ENCODE measurements at places on chromosomes 3 and 15. TPM values are rescaled to one million over a fixed set of nuclear protein-coding genes. Genes with fewer than 3 reads are reported as not detected.

ATP13A5 gene
- total RNA-seq = not detected

DNA sequence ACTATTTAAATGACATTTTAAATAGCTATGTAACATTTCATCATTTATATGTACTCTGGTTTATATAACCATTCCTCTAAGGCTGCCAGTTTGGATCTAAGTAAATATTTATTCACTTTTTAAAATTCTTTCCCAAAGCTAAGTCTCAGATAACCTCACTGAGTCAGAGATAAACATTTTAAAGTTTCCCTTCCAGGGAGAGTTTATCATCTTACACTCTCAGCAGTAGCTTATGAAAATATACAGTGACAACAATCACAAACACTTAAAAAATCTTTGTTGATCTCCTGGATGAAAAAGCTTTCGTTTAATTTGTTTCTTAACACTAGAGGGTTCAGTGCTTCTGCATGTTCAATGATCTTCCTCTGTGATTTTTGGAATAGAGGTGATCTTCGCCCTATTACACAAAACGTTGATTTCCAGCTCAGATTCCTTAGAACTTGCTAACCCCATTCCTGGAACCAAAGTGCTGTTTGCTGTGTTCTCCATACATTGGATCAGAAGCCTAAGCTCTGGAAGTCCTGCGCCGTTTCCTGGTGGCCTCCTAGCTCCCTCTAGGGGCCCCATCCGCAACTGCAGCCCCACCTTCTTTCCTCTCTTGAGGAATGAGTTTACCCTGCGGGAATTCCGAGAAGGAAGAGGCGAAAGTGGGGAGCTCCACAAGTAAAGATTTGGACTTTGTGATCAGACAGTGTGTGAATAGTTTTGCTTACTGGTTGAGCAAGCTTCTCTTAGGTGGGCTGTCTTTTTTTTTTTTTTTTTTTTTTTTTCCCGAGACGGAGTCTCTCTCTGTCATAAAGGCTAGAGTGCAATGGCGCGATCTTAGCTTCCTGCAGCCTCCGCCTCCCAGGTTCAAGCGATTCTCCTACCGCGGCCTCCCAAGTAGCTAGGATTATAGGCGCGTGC, 29.3 kb upstream of the SACM1L start:
- DNase-seq = peak; percentile 14

SLITRK3 gene
- not detected for total RNA-seq

DNA sequence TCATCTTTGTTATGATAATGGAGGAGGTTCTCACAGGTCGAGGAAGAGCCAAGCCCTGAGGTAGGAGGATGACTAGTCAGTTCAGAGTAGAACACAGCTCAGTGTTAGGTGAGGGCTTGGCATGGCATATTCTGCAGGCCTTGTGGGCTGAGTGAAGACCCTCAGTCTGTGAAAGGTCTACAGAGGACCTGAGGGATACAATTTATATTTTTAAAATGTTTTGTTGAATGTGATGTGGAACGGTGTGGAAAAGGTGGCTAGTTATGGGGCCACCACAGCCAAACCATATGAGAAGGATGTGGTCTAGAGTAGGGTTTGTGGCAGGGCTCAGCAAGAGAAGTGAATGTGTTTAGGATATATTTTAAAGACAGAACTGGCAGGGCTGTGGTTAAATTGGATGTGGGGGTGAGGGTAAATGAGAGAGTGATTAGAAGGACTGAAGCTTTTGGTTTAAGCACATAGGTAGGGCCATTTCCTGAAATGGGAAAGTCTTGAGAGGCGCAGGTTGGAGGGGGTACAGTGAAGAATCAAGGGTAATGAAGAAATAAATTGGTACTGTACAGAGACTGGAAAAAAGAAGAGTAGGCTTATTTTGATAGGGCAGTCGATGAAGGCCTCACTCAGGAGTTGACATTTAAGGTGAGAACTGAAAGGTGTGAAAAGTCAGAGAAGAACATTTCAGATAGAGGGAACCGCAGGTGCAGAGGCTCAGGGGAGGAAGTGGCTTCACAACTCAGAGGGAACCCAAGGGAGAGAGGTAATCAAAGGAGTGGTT, 60.5 kb downstream of the SPTSSB start:
- peak; percentile 13 for DNase-seq

DNA sequence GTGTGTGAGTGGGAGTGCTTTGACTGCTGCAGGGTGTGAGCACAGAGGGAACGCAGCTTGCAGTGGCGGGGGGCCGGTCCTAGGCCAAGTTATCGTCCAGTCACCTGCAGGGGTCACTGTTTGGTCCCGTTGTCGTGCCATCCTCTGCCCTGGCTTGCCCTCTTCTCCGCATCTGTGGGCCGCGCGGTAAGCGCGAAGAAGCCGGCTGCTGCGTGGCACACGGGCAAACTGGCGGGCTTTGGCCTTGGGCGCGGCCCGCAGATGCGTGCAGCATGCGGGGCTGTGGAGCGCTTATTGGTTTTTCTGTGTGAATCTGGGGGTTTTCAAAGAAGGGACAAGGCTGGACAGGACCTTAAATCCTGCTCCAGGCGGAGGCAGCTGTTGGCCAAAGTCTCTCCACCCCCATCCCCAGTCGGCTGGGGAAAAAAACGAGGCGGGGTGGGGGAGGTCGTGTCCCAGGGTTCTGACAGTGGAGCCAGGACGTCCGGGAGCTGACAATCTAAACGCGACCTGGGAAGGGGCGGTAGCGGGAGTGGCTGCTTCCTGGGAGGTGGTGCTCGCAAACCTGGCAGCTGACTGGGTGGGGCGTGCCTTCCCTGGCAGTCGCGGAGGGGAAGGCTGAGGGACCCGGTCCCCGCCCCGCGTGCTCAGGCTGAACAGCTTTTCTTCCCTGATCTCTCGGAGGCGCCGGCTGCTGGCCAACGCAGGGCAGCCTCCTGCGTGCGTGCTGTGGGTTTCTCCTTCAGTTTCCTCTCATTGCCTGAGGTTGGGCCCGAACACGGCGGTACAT, 39.7 kb upstream of the VEPH1 start:
- DNase-seq = no peak

DNA sequence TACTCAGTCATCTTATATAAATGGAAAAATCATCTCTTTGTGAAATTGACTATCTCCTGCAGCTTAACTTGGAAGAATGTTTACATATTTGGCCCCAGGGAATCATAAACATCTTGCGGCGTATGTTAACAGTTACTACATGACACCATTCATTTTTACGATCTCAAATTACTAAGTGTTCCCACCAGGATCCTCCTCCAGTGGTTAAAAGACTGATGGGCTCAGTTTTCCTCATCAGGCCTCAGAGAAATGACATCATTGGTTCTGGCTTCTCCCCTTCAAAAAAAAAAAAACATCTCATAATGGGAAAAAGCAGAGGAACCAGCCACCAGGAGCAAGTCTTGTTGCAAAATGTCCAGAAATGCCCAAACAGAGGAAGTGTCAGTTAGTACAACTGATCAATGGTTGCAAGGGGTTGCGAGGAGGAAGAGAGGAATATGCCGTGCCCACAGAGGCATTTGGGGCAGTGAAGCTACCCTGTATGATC, 70.5 kb upstream of the LIPC start:
- DNase-seq = no peak

DNA sequence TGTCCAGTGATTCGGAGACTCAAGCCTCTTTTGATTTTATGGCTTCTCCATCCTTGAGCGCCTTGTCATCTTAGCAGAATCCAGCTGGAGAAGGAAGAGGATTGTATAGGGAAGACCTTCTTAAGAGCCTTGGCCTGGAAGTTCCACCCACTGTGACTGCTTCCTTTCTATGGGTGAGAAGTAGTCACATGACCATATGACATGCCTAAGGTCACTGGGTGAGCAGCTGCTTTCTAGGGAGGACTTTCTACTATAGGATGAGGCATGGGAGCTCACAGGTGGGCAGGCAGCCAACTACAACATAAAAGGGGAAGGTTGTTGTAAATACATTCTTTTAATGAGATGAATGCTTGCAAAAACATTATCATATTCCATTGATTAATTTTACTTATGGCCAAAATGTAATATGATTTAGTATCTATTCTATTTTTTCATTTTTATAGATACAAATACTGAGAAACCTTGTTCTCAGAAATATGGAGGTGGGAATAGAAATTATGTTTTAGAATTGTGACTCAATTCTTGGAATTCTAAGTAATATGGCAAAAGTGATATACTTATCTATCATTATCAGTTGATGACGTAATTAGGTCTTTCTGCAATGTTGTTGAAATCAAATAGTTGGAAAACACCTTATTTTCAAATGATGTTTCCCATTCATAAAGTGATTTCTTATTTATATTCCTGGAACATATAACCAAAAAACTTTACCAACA, 53.6 kb upstream of the MINAR1 start:
- DNase-seq = no peak

SERPINI1 gene
- total RNA-seq = 2.8 TPM

EXOG gene
- total RNA-seq = 21.5 TPM

DNA sequence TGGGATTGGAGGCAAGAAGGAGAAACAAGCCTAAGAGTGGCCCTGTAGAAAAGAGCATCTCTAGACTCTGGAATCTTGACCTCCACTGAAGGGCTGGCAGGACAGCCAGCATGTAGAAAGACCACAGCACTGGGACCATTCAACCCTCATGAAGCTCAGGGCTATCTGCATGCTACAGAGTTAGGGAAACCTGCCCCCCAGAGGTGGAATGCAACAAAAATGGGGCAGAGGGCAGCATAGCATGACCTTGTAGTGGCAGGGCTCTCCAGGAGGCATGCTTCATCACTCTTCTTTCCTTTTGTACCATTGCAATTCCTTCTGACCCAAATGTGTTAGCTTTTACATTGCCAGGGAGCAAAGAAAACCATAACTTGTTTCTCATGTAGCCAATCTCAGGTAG, 445.4 kb downstream of the EPHB1 start:
- no peak for DNase-seq

ARRDC4 gene
- 1.7 TPM for total RNA-seq

DNA sequence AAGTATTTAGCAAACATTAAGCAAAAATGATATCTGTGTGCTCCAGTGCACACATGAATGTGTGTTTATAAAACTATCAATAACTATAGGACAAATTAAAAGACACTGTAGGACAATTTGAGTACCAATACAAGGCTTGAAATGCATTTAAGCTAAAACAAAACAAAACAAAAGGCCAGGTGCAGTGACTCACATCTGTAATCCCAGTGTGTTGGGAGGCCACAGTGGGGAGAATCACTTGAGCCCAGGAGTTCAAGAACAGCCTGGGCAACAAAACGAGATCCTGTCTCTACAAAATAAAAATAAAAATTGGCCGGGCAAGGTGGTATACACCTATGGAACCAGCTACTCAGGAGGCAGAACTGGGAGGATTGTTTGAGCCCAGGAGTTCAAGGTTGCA, 50.7 kb downstream of the CSNK1G1 start:
- no peak for DNase-seq
